ENCODE measurements at places on chromosomes 3 and 15.

DNA sequence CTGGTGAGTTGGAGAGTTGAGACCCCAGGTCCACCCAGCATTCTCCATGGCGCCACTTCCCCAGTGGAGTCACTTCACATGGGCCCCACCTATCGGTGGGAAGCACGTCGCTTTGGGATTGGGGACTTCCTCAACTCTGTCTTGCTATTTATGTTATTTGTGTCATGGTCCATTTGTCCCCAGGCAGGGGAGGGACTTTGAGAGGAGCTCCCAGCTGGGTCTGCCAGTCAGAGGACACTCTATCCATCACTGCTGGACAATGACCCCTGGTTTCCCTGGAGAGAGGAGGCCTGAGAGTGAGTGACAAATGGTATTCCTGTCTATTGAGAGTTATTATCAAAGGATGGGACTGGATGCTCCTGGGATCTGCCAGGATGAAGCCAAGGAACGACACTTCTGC is 127.6 kb downstream of the RAB11A start:
- DNase-seq, result no peak

GRCh38 chr3:67601385-67601784 is 53.0 kb downstream of the SUCLG2 start:
- no peak for DNase-seq

GRCh38 chr3:189278221-189278620 is 106.5 kb downstream of the TPRG1 start:
- DNase-seq, result no peak

DNA sequence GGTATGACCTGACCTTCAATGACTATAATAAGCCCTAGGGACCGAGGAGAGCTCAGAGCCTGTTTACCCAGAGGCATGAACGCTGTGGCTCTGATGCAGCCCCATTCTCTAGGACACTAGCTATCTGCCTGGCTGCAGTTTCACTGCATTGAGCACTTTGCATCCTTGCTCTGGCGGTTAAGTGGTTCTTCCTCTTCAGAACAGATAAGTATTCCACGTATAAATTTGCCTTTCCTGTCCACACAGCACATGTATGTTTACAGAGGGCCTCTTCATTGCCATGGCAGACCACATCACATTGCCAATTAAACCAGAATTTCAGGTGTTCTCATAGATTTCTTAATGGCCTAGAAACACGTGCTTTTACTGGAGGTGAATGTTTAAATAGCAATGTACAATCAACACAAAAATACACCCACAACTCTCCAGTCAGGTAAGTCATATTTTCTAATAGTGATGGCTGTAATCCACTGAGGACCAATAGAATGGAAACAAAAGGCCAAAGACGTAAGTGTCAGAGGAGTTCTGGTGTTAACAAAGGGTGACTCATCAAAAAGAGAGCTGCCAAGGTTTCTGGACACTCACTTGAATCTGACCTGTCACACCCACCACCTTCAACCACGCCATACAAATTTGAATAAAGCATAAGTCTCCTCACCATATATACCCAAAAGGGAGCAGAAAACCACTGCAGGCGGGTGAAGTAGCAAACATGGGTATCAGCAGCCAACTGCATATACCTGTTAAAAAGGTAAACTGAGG is 553.4 kb downstream of the OCA2 start:
- DNase-seq, result no peak

GRCh38 chr3:3726549-3726948 is 72.7 kb upstream of the LRRN1 start:
- no peak for DNase-seq

DNA sequence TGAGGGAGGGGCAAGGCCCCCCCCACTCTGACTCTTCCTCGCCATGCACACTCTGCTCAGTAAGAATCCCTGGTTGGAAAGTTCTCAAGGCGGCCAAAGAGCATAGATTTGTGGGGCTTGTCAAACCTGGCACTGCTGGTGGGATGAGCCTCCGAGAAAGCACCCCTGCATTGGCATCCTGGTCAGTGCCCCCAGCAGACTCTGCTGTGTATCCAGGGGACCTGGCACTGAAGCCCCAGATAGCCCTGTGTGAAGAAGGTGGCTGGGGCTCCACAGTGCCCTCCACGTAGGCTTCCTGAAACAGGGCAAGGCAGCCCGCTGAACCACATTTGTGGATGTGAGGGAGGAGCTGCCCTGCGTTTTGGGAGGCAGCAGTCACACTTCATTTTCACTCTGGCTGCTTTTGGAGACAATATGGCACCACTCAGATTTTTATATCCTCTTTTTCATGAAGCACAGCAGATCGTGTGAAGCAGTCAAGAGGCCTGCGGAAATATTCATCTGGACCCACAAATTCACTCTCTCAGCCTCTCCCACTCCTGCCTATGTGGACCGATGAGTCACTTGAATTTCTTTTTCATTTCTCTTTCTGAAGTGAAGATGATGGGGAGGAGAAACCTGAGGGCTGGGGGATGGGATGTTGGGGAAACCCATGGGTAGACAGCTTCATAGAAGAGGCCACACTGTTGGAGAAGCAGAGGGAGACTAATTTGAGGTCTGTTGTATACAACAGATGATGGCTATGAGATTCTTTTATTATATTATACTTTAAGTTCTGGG is 88.7 kb upstream of the BCL6 start:
- no peak for DNase-seq

- DNase-seq, result no peak
Observed at GRCh38 chr3:20145874-20146273, 40.1 kb downstream of the SGO1 start.

GRCh38 chr3:138412821-138413551 is 21.4 kb upstream of the ESYT3 start:
- DNase-seq, result no peak

- no peak for DNase-seq
Observed at GRCh38 chr3:114496021-114496434, 202.2 kb downstream of the TIGIT start.

GRCh38 chr3:157767607-157768006 is 264.4 kb upstream of the VEPH1 start:
- no peak for DNase-seq

DNA sequence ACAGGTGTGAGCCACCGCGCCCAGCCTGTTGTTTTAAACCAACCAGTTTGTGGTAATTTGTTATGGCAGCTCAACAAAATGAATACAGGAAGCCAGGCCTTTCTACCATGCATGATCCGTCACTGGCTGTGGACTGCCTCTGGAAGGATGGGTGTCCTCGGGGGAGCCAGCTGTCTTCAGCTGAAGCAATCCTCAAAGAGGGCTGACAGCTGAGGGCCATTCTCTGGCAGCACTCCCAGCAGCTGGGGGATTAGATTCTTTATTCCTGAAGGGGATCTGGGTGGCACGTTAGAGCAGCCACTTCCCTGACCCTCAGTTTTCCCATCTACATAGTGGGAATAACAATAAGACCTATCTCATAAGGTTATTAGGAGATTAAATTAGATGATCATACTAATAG is 24.4 kb downstream of the POLR2M start:
- DNase-seq, result no peak

DNA sequence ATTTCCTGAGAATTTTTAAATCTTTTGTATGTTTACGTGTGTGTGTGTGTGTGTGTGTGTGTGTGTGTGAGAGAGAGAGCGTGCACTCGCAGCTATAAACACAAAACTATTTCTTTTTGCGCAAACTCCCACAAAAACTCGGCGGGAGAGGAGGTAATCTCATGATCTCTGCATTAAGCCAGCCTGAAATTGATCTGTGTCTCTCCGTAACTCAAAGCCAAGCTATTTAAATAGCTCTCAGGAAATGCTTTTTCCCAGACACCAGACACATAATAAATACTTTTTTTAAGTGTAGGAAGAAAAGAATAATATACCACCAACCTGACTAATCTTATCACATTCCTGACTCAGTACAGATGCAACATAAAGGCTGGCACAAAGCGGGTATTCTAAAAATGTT is 226.8 kb downstream of the MAGI1 start:
- no peak for DNase-seq

- peak; percentile 23 for DNase-seq
Observed at GRCh38 chr15:92882697-92883162, 17.4 kb upstream of the CHD2 start.

DNA sequence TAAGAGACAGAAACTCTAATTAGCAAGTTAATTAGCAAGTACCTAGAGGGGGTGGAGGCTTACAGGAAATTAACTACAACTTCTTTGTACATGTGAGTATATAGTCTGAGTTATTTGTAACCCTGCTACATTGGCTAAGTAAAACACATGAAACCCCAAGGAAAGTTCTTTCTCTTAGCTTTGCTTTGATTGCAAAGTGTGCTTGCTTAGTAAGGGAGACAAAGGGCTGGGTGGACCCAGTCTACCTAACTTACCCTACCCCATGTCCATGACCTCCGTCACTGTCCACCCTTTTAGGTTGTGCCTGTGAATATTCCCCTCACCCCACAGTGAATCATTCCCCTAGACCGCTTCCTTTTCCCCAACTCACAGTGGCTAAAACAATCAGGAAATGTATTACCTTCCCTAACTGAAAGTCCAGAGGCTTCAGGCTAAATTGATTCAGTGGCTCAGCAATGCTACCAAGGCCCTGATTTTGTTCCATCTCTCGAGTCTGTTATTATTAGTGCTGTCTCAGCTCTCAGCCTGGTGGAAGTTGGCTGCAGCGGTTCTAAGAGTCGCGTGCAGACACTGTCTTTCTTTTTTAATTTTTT is 31.1 kb upstream of the RYR3 start:
- no peak for DNase-seq

Data from iPS DF 19.7 (cell line).